T-cell (primary cell): ENCODE measurements at places on chromosomes 3 and 15. TPM values are rescaled to one million over a fixed set of nuclear protein-coding genes. Genes with fewer than 3 reads are reported as not detected.

NISCH gene
- 171 TPM for total RNA-seq

KCNAB1 gene
- 0.15 TPM for total RNA-seq

DNA sequence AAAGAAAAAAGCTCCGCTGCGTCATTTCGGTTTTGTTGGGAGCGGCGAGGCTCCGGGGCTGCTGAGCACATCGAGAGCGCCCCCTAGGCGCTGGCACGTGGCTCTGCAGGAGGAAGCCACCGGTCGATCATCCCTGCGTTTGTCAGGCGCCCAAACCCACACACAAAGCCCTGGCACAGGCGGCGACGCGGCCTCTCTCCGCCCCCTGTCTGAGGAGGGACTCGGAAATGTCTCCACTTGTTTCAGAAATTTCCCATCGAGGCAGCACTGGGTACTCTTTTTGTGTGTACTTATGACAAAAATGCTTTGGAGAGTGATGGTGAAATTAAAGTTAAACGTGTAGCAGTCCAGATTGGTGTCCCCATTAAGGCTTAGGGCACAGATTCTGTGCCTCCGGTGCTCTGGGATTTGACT lies 407.3 kb upstream of the ONECUT1 start:
- H3K4me3 ChIP-seq, result peak overlapping the region; percentile 11
- H3K4me1 ChIP-seq, result no peaks in the 10 kb centered on the region
- no peak overlapping the region for H3K27ac ChIP-seq
- no peaks in the 10 kb centered on the region for H3K36me3 ChIP-seq
- DNase-seq, result no peak
- no peaks in the 10 kb centered on the region for H3K27me3 ChIP-seq

- H3K4me3 ChIP-seq, result no peak overlapping the region
- no peak for DNase-seq
- no peaks in the 10 kb centered on the region for H3K36me3 ChIP-seq
- H3K27me3 ChIP-seq, result no peaks in the 10 kb centered on the region
Observed at GRCh38 chr3:30495172-30496065, 111.0 kb upstream of the TGFBR2 start.

LRTM1 gene
- not detected for total RNA-seq

DNA sequence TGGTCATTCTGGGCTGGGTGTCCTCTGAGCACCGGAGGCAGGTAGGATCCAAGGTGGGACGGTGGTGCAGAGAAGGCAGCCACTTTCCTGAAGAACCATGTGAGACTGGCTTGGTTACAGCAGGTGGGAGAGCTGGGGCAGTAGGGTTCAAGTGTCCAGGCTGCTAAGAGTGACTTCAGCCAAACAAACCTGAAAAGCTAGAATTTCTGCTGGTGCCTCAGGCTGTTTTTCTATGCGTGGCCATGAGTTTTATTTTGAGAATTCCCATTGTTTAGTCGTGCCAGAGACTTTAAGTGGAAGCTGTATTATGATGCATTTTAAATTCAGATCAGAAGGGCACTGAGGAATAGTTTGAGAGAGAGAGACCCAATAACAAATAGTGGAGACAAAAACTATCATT lies 20.1 kb downstream of the USP13 start:
- no peak overlapping the region for H3K4me3 ChIP-seq
- DNase-seq, result no peak
- no peaks in the 10 kb centered on the region for H3K27me3 ChIP-seq
- no peak overlapping the region for H3K27ac ChIP-seq
- H3K4me1 ChIP-seq, result no peaks in the 10 kb centered on the region

DNA sequence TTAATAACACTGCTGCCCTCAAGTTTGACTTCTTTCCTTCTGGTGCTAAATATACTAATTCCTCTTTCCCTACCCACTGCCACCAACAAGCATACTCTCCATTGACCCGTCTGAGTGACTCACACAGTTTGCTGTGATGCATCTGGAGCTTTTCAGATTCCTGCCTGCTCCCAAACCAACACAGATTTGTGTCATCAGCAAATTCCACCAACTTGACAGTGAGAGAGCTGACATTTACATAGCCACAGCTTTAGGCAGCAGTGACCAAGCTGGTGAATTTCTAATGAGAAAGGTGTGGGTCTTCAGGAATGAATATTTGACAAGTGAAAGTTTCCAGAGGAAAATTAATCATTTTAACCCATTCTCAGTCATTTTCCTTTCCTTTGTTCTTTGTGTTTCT lies 96.5 kb upstream of the PRICKLE2 start:
- H3K4me3 ChIP-seq, result no peak overlapping the region
- no peaks in the 10 kb centered on the region for H3K36me3 ChIP-seq
- H3K4me1 ChIP-seq, result no peaks in the 10 kb centered on the region
- DNase-seq, result no peak

- H3K36me3 ChIP-seq, result no peaks in the 10 kb centered on the region
- no peak for DNase-seq
- no peaks in the 10 kb centered on the region for H3K27me3 ChIP-seq
Observed at GRCh38 chr15:39510001-39510701, 70.7 kb upstream of the THBS1 start.

GRCh38 chr3:120855665-120856437 lies 52.2 kb upstream of the STXBP5L start:
- no peaks in the 10 kb centered on the region for H3K27me3 ChIP-seq
- no peak for DNase-seq
- H3K4me3 ChIP-seq, result no peak overlapping the region

MASP1 gene
- 0.38 TPM for total RNA-seq

DNA sequence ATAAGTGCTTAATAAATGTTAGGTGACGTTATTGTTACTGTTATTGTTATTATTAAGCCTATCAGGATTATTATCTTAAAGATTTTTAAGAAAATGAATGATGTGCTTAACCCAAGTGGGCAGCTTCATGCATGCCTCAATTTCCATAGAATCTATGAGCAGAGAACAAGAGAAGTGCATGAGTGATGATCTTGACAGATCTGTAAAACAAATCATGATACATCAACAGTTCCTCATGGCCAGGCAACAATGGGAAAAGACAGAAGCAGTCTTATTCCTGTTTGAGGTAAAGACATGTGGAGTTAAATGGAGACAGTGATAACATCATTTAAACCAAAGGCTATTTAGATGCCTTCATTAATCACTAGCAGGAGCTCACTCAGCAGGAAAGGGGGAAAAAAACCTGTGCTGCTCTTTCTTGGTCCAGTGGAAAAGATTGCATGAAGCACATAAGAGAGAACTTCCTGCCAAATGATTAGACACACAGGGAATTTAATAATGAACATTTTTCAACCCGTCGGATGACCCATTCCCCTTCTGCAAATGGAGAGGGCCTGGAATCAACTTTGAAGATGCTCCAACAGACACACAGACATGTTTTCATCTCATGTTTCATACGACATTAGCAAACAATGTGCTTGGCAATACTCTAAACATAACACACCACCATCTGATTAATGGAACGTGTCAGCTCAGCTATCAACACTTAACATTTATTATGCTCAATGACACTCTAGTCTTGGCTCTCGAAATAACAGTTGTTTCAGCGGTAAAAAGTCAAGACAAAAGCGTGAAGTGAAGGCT lies 212.2 kb upstream of the LRRN1 start:
- H3K4me3 ChIP-seq, result no peak overlapping the region
- no peaks in the 10 kb centered on the region for H3K36me3 ChIP-seq
- no peak for DNase-seq
- no peaks in the 10 kb centered on the region for H3K27me3 ChIP-seq

DNA sequence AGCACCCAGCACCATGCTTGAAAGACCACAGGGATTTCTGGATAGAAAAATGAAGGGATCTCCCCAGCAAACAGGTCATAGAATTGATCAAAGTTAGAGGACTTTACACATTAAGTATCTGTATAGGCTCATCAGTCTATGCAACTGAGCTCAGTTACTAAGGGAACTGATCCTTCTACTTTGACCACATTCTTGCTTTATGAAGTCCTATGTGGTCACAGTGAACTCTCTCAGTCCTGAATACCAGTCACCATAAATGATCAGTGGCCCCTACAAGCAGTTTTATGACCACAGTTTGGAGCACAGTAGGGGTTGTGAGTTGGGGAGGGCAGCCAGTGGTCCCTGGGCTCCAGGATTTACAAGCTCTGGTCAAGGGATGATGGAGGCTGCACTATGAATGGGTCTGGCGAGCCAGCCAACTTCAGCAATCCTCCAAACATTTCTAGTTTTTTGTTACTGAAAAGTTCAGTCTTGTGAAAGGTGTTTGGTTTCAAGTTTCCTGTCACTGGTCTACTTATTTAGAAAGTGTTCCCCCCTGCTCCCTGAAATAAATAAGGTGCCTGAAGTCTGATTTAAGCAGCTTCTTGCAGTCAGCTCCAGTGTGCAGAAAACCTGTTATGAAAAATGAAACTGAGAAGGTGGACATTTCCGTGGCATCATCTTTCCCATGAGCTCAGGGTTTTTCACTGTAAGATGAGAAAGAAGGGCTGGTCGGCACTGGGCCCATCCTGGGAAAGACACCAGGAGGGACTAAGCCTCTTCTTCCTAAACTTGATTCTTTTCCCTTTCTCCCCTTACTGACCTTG lies 75.5 kb downstream of the DAPK2 start:
- H3K4me3 ChIP-seq, result no peak overlapping the region
- H3K36me3 ChIP-seq, result no peaks in the 10 kb centered on the region
- peak overlapping the region; percentile 90 for H3K27ac ChIP-seq
- no peak for DNase-seq
- H3K4me1 ChIP-seq, result peaks cover 37% of the 10 kb centered on the region

GRCh38 chr3:187997946-187998561 lies 155.9 kb upstream of the LPP start:
- no peaks in the 10 kb centered on the region for H3K27me3 ChIP-seq
- H3K4me1 ChIP-seq, result peaks cover 35% of the 10 kb centered on the region
- no peak overlapping the region for H3K27ac ChIP-seq

DNA sequence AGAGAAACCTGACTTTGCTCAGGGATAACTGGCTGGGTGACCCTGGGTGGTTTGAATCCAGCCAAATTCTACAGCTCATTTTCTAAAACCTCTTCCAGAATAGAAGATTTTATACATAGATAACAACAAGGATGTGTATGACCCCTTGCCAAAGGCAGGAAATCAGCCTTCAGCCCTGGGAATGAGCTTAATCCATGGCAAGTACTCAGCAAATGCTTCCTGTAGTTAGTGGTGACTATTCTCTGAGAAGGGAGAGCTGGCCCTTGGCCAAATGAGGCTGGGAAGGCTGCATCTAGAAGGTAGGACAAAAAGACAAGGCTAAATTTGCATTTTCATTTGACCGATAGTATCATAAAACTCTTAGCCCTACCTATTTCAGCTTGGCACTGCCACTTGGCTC lies 4.6 kb upstream of the HACD3 start:
- H3K36me3 ChIP-seq, result no peaks in the 10 kb centered on the region
- no peaks in the 10 kb centered on the region for H3K27me3 ChIP-seq
- no peak overlapping the region for H3K27ac ChIP-seq
- no peak for DNase-seq
- H3K4me3 ChIP-seq, result no peak overlapping the region
- H3K4me1 ChIP-seq, result no peaks in the 10 kb centered on the region

- DNase-seq, result no peak
- no peak overlapping the region for H3K27ac ChIP-seq
- peaks cover 4% of the 10 kb centered on the region for H3K36me3 ChIP-seq
- no peak overlapping the region for H3K4me3 ChIP-seq
Observed at GRCh38 chr15:44450172-44450571, 22.7 kb downstream of the CTDSPL2 start.

- H3K27me3 ChIP-seq, result peaks cover 17% of the 10 kb centered on the region
- no peak for DNase-seq
- no peak overlapping the region for H3K27ac ChIP-seq
- peaks cover under 1% of the 10 kb centered on the region for H3K4me1 ChIP-seq
- H3K4me3 ChIP-seq, result no peak overlapping the region
- H3K36me3 ChIP-seq, result no peaks in the 10 kb centered on the region
Observed at GRCh38 chr3:196225086-196225485, 8.8 kb downstream of the SLC51A start.

GRCh38 chr15:29890336-29891095 lies 68.2 kb upstream of the TJP1 start:
- peaks cover 7% of the 10 kb centered on the region for H3K27me3 ChIP-seq
- H3K4me3 ChIP-seq, result no peak overlapping the region
- no peak for DNase-seq
- no peaks in the 10 kb centered on the region for H3K4me1 ChIP-seq
- H3K27ac ChIP-seq, result no peak overlapping the region

GRCh38 chr15:60626051-60626450 lies 147.1 kb upstream of the ICE2 start:
- DNase-seq, result no peak
- no peaks in the 10 kb centered on the region for H3K4me1 ChIP-seq
- H3K36me3 ChIP-seq, result no peaks in the 10 kb centered on the region
- no peaks in the 10 kb centered on the region for H3K27me3 ChIP-seq
- H3K27ac ChIP-seq, result no peak overlapping the region
- no peak overlapping the region for H3K4me3 ChIP-seq

DNA sequence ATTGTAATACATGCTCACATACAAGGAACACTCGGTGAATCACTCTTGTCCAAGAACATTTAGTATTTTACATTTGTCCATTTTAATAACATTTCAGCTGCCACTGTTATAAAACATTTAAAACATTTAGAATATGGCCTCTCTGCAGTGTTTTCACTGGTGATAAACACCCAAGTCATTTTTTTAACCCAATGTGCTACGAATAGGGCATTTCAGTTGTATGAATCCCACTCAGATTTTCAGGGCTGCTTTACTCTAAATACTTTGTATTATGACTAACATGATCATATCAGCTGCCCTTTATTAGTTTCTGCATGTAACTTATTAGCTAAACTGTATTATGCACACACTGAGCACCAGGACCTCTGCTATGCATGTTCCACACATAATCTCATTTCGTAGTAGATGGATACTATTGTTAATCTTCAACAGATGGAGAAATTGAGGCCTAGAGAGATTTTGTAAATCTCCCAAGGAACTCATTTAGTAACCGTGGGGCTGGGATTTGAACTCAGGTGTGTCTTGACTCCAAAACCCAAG lies 148.6 kb upstream of the CDIN1 start:
- H3K36me3 ChIP-seq, result no peaks in the 10 kb centered on the region
- H3K27ac ChIP-seq, result no peak overlapping the region

GRCh38 chr15:52532427-52532826 lies 3.7 kb upstream of the MYO5A start:
- H3K4me1 ChIP-seq, result peaks cover 20% of the 10 kb centered on the region
- no peak for DNase-seq
- no peak overlapping the region for H3K4me3 ChIP-seq
- no peak overlapping the region for H3K27ac ChIP-seq

DNA sequence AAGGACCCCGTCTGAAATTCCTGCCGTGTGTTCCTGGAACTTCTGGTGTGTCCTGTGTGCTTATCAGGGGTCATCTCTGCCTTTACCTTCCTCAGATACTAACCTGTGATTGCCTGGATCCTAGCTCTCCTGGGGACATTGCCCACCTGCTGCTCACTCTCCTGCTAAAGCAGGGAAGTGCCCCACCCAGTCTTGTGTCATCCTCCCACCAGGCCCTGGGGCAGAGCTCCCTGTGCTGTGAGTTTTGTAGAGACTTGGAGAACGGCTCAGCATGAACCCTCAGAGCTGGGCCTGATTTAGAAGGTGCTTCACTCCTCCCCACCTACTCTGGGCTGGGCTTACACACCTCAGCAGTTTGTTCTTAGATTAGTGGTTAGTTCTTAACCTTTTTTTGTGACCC lies 3.8 kb upstream of the TMEM44 start:
- H3K4me3 ChIP-seq, result no peak overlapping the region
- H3K27ac ChIP-seq, result no peak overlapping the region
- no peak for DNase-seq
- H3K4me1 ChIP-seq, result peaks cover 4% of the 10 kb centered on the region
- no peaks in the 10 kb centered on the region for H3K27me3 ChIP-seq
- peaks cover 22% of the 10 kb centered on the region for H3K36me3 ChIP-seq

PP2D1 gene
- not detected for total RNA-seq
